ENCODE measurements at places on chromosomes 13 and 19.

DNA sequence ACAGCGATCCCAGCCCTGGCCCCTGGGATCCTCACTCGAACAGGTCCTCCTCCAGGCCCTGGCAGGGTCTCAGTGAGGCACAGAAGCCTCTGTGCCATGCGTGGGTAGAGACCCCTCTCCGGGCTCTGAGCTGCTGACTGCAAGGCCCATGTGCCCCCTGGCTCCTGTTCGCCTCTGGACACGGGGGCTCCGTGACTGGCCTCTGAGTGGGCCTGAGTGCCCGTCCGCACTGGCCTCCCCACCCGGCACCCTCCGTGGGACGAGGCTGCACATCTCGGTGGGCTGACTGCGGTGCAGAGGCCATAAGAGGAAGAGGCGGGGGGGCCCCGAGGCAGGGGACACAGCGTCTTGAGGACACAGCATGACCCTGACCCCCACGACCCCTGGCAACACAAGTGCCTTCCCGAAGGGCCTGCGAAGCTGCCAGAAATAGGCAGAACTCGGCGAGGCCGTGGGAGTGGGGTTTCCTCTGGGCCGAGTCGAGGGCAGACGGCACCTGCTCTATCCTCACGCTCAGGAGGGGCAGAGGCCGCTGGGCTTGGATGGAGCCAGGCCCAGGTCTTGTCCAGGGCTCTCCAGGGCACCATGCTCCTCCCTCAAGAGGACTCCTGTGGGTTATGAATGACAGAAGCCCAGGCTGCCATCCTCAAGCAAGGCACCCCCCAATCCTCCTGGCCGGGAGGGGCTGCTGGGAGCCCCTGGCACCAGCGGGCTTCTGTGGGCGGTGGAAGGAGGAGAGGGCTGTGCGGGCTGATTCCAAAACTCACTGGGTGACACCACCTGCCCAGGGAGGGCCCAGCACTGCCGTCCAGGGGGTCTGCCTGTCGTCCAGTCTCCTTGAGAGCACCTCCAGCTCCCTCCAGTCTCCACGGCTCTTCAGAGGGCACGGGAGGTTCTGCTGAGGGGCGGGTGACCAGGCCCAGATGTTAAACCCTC is 52.6 kb downstream of the RASA3 start:
- DNase-seq = no peak

- DNase-seq = no peak
Observed at GRCh38 chr19:29880498-29881081, 61.4 kb upstream of the URI1 start.

DNA sequence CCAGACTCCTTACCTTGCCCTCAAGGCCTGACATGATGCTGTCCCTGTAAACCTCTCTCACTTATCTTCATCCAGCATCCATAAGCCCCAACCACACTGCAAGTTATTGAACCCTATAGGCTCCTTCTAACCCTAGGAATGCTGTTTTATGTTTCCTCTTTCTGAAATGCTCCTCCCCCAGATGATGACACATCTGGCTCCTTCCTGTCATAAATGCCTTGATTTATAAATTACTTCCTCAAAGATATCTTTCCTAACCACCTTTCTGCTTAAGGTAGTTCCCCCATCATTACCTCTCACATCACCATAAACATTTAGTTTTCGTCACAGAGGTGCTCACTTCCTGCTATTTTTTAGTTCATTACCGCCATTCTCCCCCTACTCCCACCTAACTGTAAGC is 12.3 kb downstream of the RUBCNL start:
- no peak for DNase-seq

- no peak for DNase-seq
Observed at GRCh38 chr13:67950603-67951002, 720.5 kb upstream of the PCDH9 start.

DNA sequence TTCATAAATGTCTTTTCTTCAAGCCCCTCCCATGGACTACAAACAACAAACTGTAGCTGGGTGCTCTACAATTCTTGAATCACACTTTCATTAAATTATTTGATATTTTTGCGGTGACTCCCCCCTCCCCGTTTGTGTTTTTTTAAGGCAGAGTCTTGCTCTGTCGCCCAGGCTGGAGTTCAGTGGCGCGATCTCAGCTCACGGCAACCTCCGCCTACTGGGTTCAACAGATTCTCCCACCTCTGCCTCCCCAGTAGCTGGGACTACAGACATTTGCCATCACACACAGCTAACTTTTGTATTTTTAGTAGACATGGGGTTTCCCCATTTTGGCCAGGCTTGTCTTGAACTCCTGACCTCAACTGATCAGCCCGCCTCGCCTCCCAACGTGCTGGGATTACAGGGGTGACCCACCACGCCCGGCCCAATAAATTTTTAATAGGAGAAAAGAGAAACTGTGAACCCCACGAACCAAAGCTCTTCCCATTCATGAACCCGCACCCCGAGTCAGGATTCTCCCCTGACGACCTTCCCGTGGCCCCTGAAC is 703 bp downstream of the ZNF506 start:
- DNase-seq = no peak

GRCh38 chr13:94480672-94481145 is 1.2 kb upstream of the DCT start:
- DNase-seq = no peak

DNA sequence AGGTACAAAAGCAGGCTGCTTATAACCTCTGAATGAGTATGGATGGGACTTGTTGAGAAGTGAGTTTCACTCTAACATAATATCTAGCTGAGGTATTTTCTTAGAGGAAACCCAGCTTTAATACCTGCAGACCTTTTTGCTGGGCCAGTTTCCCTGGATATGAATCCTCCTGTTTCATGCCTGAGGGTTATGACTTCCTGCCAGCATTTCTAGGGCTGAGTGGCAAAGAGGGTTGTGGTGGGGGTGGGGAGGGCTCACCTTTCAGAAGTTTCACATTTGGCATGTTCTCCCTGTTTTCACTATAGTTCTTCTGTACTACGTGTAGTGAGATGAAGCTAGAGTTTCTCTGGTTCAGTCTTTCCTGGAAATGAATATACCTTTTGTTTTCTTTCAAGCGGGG is 73.7 kb downstream of the LACC1 start:
- DNase-seq = no peak

- DNase-seq = no peak
Observed at GRCh38 chr19:17370026-17370587, 7.0 kb downstream of the PLVAP start.

DNA sequence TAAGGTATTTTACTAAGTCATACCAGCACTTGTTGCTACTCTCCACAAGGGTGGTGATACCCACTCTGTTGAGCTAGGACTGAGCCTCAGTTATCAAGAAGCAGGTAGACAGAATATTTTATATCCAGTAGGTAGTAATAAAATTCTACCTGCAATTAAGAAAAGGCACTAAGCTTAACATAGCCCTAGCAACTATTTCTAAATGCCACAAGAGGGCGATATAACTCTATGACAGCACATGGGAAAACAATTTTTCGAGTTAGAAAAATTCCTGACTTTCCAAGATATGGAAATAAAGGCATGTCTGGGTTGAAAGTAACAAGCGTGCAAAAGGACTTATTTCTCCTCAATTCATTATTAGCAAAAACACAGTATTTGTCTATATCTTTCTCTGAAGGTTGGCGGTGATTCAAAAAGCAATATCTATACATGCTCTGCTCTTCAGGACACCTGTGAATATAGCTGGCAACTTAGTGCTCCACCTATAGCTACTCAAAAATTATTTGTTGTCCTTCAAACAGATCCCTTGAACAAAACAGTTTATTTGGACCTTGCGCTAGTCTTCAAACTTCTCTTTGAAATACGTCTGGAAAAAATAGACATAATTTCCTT is 14.7 kb downstream of the CCDC169 start:
- DNase-seq = no peak

DNA sequence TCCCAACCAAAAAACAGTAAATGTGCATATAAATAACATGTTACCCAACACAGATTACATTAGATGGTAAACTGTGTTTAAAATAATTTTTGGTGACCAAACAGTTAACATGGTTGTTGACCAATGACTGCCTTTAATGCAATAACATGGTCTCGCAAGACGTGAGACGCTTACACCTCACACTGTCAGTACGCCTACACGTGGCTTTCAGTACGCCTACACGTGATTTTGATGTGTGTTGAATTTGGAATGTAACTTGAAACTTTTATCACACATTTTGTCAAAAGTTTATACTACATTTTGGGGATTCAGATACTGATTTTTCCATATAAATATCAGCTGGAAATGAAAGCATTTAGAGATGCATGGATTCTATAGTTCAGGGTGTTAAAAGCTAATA is 32.0 kb downstream of the SLC7A9 start:
- DNase-seq = no peak

DNA sequence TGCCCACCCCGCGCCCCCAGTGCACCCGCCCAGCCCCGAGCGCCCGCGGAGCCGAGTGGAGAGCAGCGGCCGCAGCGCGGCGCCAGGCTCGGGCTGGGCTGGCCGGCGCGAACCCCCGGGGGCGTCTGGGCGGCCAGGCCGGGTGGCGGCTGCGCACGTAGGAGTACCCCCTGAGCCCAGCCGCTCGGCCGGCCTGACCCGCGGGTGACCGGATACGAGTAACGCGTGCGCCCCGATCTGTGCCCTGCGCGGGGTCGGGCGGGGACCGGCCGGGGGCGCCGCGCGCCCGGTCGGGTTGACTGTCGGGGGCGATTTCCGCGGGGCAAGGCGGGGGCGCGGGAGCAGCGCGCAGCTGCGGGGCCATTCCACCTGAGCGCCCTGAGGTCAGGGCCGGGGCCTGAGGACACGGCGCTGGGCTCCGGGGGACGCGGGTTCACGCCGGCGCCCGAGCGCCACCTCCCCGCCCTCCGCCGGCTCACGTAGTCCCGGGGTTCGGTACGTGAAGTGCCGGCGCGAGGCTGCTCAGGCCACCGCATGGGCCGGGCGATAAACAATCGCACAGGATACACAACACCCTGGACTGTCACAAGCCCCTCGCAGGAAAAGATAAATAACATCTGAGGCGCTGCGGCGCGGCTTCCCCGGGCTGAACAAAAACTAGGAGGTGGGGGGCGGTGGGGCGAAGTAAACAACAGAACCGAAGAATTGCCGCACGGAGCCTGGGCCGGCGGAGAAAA is 37.6 kb upstream of the FLT1 start:
- no peak for DNase-seq

GRCh38 chr19:44574186-44574950 is 39.0 kb upstream of the IGSF23 start:
- DNase-seq = no peak

DNA sequence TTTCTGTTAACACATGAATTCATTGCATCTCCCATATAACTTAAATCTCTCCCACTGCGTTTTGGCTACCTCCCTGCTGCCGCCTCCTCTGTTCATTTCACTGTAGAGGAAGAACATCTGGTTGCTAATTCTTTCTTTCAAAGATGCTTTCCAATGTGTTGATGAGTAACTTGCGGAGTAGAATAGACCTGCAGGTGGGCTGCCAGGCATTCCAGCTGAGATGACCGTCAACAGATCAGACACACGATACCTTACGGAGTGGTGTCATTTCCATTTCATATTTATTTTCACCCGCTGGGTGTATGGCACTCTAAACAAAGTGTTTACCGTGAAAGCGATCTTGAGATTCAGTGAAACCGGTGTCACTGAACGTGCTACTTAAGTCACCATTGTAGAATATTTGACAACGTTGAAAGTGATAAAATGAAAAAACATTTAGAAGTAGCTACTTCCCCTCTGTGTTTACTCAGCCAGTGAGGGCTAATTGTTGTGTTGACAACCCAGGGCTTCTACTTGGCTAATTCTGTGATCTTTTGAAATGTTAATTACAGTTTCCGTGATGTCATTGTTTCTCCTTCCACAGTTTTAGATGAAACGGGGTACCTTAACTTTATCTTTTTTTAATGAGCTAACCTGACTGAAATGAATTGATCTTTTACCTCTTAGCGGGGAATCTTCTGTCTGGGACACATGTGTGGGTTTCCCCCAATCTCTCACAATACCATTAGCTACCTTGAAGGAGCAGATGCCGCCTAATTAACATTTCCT is 228.5 kb upstream of the ARGLU1 start:
- no peak for DNase-seq

GRCh38 chr19:28718909-28719308 is 494.0 kb downstream of the UQCRFS1 start:
- DNase-seq = no peak

DNA sequence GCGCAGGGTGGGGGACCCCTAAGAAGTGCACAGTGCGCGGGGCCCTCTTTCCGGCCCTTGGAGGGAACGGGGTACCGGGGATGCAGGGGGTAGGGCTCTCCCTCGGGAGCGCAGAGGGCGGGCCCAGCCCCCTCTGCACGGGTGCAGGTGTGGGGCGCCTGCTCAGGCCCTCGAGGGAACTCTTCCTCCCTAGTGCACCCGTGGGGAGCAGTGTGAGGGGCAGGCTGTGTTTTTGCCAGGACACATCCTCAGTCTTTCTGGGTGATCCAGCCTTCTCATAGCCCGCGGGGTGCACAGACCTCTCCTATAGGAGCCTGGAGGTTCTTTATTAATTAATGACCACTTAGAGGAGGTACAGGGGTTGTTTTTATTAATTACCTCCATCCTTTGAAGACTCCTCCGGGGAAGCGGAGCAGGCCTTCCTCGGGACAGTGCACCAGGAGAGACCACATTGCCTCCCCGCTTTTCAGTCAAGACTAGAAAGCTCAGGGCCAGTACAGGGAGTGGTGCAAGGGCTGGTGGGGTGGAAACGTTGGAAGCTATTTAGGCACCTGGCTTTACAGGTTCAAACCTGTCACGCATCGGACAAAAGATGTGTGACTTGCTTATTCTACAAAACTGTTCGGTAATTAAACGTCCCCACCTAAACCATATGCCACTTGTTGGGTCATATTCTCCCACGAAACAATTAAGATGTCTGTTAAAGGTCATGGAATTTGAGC is 598 bp upstream of the GJB6 start:
- DNase-seq = no peak

DNA sequence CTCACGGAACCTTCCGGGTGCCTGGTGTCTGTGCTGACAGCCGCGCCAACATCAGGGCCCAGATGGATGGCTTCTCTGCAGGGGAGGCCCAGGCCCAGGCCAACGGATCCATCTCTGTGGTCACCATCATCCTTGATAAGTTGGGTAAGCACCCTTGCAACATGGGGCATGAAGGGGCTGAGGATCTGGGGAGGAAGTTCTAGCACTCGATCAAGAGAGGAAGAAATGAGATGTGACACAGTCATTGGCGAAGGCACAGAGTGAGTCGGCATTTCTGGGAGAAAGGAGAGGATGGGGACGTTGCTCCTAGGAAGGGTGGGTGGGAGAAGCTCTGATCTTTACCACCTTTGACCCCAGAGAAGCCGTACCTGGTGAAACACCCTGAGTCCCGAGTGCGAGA is 4.4 kb downstream of the CILP2 start:
- DNase-seq = no peak

- no peak for DNase-seq
Observed at GRCh38 chr13:29852472-29853054, 2.1 kb upstream of the UBL3 start.

GRCh38 chr13:64850017-64850416 is 2380.1 kb downstream of the PCDH9 start:
- DNase-seq = no peak

GRCh38 chr13:109272595-109273325 is 513.6 kb downstream of the IRS2 start:
- no peak for DNase-seq

- no peak for DNase-seq
Observed at GRCh38 chr19:34319785-34320184, 45.2 kb upstream of the GPI start.
